ENCODE measurements at places on chromosomes 2 and 18.

- H3K4me1 ChIP-seq = peaks cover 3% of the 10 kb centered on the region
- H3K27ac ChIP-seq = no peak overlapping the region
- peaks cover 4% of the 10 kb centered on the region for H3K27me3 ChIP-seq
- H3K36me3 ChIP-seq = no peaks in the 10 kb centered on the region
Observed at GRCh38 chr2:12948231-12948960, 231.7 kb downstream of the TRIB2 start.

DNA sequence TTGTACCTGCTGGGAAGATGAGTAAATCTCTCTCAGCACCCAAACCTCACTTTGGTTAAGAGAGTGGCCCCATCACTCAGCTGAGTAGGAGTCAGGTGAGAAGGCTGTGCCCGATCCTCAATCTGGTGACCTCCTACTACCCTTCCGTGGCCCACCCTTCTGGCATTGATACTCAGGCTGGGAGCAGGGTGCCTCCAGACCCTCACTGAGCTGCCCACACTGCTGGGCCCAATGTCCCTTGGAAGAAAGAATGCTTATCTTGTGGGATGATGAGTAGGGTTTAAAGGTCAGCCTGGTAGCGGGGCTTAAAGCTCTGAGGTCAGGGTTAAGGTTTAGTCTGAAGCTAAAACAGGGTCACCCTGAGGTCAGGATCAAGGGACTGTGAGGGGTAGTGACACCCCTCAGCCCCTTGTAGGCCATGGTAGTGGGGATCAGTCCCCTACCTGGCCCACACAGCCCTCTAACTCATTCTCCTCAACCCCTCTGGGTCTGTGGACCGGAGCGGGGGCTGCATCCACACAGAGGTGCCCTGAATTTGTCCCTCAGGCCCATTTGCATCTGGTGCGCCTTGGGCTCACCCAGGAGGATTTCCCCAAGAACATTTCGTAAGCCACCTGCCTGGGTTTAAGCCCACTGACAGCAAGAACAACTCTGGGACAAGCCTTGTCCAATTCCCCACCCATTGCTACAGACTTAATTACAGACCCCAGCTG lies 123.8 kb downstream of the CYP26B1 start:
- H3K4me1 ChIP-seq = no peaks in the 10 kb centered on the region
- peaks cover 4% of the 10 kb centered on the region for H3K27me3 ChIP-seq
- H3K36me3 ChIP-seq = no peaks in the 10 kb centered on the region
- no peak overlapping the region for H3K27ac ChIP-seq

DNA sequence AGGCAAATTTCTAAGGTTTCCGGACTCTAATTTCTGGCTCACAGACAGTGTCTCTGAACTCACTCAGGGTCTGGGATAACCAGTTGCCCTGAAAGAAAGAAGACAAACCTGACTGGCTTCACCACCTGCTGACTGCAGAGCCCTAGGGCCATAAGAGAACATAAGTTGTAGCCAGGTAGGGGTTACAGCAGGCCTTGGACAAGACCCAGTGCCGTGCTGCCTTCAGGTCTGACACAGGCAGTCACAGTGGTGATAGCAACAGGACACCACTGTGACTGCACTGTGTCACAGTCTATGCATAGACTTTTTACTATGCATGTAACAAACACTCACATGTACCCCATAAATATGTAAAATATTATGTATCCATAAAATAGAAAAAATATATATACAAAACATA lies 508.5 kb downstream of the PID1 start:
- no peaks in the 10 kb centered on the region for H3K4me1 ChIP-seq
- no peak for DNase-seq
- no peaks in the 10 kb centered on the region for H3K36me3 ChIP-seq
- H3K4me3 ChIP-seq = no peak overlapping the region
- no peak overlapping the region for H3K27ac ChIP-seq

GRCh38 chr18:73407506-73407905 lies 539.7 kb upstream of the NETO1 start:
- H3K4me3 ChIP-seq = no peak overlapping the region
- no peak for DNase-seq
- H3K4me1 ChIP-seq = no peaks in the 10 kb centered on the region
- no peaks in the 10 kb centered on the region for H3K36me3 ChIP-seq

DNA sequence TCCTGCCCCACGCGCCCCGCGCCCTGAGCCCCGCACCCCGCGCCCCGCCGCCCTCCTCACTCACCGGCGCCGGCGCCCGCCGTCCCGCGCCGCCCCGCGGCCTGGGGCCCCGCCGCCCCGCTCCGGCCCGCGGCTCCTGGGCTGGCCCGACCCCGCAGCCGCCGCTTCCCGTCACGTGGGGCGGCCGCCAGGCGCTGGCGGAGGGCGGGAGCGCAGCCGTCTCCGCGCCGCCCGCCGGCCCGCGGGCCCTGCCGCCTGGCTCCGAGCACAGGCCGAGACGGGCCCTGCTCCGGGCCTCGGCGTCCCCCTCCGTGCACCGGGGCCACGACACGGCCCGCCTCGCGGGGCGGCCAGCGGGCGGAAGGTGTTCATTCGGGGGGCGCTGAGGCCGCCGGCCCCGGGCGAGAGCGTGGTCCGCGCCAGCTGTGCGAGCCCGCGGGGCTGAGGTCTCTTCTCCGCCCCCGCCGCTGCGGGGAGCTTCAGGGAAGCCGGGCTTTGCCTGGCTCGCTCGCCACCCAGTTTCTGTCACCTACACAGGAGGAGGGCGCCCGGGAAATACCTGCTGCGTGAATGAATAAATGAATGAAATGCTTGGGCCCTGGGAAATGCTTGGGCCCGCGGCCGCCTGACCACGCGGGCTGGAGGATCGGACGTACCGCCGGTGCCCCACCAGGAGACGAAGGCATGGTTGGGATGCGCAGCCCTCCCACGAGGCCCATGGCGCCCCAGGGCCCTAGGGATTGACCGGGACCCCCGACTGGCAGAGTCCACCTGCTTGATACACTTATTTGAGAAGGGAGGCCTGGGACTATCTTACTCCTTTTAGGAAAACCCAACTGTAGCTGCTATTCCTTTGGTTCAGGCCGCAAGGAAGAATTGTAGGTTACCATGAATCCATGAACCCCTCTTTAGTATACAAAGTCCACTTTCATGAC lies at the start of gene TGFBRAP1:
TSS of gene TGFBRAP1 (minus strand) at position 175 of the 935 bp plus-strand sequence. CDS start 21,434 bp downstream, outside the sequence.
- no peaks in the 10 kb centered on the region for H3K36me3 ChIP-seq
- H3K27me3 ChIP-seq = no peaks in the 10 kb centered on the region
- peak within 1 kb of the TSS; percentile 93 for H3K27ac ChIP-seq

All from memory B cell (primary cell).